H9 (cell line): ENCODE measurements at places on chromosomes 16 and 17. TPM values are rescaled to one million over a fixed set of nuclear protein-coding genes. Genes with fewer than 3 reads are reported as not detected.

DNA sequence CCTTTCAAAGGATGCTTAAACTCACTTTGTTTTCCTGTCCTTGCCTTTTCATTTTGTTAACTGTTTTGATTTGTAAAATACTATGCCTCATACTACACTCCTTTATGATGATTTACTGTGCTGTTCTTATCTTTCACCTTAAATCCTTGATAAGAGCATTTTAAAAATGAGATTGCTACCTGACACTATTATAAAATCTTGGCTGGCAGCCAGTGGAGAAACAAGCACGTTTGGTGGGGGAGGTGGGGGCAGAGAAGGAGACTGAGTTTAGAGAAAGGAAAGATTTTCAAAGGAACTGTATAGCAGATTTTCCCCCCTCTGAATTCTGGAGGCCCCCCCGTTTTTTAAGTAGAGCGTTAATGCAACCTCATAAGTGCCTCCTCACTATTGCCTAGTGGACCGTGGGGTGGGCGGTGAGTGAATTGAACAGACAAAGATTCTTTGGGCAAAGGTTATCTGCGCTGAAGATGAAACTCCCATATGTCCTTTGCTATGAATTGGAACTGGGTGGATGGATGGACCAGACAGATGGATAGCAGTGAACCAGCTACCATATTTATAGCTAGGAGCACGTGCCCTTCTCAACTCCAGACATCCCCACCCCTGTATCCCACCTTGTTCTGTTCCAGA is 200.2 kb downstream of the CCDC182 start:
- DNase-seq, result no peak

DNA sequence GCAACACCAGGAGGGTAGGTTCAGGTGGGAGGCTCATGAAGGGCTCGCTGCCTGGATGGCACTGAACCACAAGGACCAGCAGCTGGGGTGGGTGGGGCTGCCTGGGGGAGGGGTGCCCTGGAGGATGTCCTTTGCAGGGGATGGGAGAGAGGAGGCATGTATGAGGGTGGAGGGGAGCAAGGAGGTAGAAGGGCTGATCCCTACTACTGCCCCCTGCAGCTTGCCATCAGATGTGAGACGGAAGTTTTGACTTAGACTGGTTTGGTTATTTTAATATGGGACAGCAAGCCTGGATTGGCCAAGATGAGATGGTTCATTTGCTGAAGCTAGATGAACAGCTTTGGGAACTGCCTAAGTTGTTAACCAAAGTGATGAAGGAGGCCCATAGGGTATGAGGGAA is 115.9 kb downstream of the SEC14L1 start:
- DNase-seq, result no peak

GRCh38 chr17:67585077-67585602 is 132.6 kb upstream of the NOL11 start:
- DNase-seq, result no peak

DNA sequence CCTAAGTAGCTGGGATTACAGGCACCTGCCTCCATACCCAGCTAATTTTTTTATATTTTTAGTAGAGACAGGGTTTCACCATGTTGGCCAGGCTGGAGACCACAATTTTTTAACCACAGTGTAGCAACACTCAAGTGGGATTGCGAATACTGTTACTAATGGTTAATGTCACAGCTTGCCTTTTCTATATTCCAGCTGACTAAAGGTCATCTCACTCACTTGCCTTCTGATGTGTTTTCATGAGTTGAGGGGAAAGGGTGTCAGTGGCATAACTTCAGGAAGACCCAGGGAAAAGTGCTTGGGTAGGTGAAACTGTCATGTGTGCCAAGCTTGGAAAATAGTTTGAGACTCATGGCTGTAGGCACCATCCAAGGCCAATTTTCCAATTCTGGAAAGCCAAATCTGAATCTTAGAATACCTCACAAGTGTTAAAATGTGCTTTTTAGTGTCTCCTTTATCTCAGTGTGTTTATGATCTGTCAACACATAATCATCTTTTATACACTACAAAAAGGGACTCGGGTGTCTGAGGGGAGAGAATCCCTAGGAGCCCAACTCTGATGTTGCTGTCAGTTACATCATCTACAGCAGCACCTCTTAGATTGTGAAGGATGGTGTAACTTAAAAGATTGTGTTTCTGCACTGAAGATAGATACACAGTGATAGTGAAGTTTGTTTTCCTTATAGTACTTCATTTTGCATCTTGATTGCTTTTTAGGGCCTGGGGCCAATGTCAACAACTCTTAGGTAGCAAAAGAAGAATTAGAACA is 27.1 kb downstream of the OGFOD1 start:
- no peak for DNase-seq

DNA sequence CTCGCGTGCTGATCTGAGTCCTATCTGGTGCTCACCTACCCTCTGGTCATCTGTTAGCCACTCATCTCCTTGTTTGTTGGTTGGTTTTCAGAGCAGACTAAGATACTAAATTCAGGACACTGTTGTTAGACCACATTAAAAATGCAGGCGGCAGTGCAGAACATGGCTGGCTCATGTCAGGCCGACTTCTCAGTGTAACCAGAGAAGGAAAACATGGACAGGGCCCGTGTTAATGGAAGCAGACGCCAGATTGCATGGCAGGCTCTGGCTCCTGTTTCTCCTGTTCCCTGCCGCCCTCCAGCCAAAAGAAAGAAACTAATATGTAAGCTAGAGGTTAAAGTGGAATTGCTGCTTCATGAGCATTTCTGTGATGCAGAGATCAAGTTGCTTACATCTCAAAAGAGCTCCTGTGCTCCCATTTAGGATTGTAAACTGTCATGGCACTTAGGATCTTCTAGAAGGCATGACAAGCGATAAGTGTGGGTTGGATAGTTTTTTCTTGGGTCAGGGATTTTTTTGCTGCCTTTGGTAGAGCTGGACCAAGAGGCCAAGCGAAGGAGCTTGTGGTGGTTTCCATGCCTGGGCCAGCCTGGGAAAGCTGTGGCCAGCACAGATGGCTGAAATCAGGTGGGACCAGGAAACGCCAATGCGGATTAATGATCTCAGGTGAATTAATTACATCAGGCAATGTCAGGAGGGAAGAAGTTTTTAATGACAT is 56.1 kb downstream of the YPEL2 start:
- no peak for DNase-seq

DNA sequence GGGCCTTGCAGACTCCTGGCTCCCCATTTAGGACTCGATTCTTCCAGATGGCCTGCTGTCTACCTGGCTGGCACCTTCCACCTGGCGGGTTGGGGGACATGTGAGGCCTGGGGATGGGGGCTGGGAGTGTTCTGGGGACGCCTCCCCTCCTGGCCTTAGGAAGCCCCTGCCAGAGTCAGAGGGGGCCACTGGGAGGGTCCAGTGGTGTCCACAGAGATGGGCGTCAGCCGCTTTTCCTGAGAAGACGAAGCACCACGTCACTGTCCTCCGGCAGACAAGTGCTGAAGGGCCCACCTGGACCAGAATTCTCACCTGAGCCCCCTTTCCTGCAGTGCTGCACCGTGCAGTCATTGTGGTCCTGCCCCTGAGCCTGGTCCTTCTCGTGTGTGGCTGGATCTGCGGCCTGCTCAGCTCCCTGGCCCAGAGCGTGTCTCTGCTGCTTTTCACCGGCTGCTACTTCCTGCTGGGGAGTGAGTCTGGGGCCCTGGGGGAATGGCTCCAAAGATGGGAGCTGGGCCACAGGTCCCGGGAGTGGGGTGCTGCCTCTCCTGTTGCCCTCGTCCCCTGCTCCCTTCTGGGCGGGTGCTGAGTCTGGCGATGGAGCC is 2.9 kb downstream of the TMEM235 start:
- DNase-seq, result peak; percentile 34

IKZF3 gene
- 0.22 and 0.31 TPM in 2 replicates for total RNA-seq

DNA sequence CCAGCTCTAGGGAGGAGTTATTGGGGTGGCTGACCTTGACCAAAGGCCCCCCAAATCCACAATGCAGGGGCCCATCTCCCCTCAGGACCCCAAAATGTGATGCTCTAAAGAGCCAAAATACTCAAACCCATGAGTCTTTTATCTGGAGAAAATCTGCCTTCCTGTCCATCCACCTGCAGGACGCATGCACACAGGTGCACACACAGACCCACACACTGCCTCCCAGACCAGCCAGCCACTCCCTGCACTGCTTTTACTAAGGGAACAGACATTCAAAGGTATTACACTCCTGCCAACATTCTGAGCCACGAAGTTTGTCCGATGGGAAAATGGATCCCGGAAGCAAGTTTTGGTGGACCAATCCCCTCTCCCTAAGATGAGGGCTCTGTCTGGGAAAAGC is 76.1 kb upstream of the CDH5 start:
- DNase-seq, result peak; percentile 12

DNA sequence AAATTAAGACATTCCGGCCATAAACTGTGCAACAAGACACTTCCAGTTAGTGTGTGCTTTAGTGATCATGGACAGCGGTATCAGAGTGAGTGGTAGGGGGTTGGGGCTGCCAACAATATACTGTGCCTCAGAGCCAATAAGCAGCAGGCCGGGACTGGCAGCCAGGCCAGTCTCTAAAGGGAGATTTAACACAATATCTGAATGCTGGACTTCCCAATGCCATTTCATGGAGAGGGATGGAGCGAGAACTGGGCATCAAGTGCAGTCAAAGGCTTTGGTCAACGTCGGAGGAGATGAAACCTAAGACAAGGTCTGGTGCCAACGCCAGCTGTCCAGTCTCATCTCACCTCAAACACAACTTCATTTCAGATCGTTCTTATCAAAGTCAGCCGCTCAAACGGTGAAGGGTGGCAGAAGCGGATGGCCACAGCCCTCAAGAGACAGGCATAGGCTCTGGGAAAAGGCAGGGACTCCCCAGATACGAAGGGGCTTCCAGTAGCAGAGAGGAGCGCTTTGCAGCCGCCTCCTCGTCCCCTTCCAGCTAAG is 935 bp downstream of the USP32 start:
- no peak for DNase-seq

- no peak for DNase-seq
Observed at GRCh38 chr17:9628509-9628908, 16.8 kb upstream of the USP43 start.

DNA sequence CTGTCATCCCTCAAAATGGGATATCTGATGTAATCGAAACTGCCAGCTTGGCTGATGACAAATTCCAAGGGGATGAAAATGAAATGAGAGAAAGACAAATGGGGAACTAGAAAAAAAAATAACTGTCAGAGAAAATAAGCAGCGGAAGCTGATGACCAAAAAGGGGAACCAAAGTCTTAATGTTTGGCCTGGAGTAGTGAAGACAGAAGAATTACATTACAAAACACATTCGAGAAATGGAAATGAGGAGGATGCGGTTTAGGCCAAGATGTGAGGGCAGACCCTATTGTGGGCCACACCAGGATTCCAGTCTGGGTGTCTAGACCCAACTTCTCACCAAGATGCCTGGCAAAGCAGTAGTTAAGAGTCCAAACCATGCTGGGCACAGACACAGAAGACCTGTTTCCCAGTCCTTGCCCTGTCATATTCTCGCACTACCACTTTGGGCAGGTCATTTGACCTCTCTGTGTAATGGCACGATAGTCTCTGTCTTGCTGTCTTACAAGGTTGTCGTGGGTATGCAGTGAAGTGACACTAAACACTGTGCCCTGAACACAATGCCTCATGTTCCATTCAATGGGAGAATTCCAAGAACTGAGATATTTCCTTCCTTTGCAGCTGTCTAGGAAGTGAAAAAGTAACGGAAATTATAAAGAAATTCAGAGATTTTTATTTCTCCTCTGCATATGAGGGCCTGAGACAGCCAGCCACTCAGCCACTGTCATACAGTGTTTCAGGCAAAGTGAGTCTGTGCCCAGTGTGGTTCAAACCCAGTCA is 12.3 kb upstream of the CCL2 start:
- DNase-seq, result no peak
